Activated naive CD8-positive, alpha-beta T cell treated with anti-CD3 and anti-CD28 coated beads, Interleukin-2, amount 50 U/mL, for 24 hours (primary cell): ENCODE measurements at places on chromosomes 6 and 20.

- DNase-seq = no peak
Measured at GRCh38 chr6:56555438-56555872, 87.2 kb downstream of the DST start.

GRCh38 chr20:37426978-37427377 is 81.0 kb downstream of the SRC start:
- DNase-seq = no peak

- no peak for DNase-seq
Measured at GRCh38 chr6:20996099-20996498, 461.8 kb downstream of the CDKAL1 start.

DNA sequence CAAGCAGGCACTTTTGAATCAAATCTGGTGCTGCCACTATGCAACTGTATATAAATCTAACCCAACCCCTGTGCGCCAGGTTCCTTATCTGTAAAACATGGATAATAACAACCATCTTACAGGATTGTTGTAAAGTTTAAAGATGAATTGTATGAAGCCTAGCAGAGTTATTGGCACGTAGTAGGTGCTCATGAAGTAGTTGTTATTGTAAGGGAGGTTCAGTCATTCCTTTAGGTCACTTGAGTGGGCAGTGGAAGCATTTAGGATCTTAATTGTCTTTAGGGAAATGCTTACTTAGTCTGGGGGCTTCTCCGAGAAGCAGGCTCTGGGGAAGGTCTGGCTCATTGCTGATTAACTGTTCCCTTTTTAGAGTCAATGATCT is 29.8 kb upstream of the PKIG start:
- no peak for DNase-seq

GRCh38 chr6:136553166-136553787 is 3.1 kb upstream of the MAP7 start:
- DNase-seq = no peak

DNA sequence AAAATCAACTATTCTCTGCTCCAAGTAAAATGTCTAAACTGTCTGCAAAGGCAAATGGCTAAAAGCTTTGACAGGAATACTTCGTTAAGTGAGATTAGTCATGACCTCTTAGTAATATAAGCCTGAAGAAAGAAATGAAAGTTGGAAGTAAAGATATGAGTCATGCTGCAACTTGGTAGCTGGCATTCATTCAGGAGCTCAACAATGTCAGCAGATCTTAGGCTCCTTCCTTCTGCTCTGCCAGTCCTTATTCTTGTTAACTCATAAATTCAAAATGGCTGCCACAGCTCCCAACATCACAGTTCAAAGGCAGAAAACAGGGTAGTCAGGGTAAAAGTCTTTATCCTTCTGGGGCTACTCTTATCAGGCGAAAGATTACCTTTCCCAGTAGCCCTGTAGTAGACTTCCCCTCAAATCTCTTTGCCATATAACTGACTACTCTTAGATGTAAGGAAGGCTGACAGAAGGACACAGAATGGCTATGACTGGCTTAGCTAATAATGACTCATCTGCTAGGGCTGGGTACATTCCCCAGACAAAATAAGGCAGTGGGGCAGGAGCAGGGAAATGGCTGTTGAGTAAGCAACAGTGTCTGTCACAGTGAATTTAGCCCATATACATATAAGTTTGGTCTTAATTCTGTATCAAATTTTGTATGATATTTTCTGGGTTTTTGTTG is 24.4 kb upstream of the C6orf62 start:
- DNase-seq = peak; percentile 25
